HT-29 (cell line): ENCODE measurements at places on chromosomes 3 and 15. TPM values are rescaled to one million over a fixed set of nuclear protein-coding genes. Genes with fewer than 3 reads are reported as not detected.

The CCDC71 gene
- total RNA-seq: 12.4 and 19.5 TPM in 2 replicates

The ETV5 gene
- 25.4 and 39.6 TPM in 2 replicates for total RNA-seq

The CFAP91 gene
- not detected in 2 replicates for total RNA-seq

The ARHGAP11A gene
- 26.4 and 33.9 TPM in 2 replicates for total RNA-seq

The PLSCR1 gene
- total RNA-seq: 83.2 and 83.9 TPM in 2 replicates

The TMEM212 gene
- 0.05 TPM in 1 of 2 replicates, not detected in the other for total RNA-seq

The TGM5 gene
- total RNA-seq: not detected in 2 replicates

The STAC gene
- not detected in 2 replicates for total RNA-seq

DNA sequence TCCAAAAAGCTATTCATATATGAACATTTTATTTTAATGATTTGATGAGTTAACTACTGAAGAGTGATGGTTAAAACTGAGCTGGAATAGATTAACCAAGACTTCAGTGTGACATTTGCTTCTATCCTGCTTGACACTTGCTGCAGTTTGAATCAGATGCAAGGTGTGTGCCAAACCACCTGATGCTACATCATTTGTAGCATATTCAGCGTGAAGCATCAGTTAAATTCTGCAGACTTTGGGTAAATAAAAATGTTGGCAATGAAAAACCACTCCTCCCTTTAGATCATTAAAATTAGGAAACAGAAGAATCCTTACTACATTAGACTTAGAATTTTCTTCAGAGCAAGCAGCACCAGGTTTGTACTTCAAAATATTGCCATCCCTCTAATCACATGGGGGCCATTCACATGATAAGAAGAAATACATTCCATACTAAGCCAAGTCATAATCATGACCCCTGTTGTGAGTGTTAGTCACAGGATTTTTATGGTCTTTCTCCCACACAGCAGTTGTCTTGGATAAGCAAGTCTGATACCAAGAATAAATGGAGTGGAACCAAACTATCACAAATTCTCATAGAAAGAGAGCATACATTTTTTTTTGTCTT is 160.7 kb upstream of the TNIK start:
- no peak for DNase-seq

DNA sequence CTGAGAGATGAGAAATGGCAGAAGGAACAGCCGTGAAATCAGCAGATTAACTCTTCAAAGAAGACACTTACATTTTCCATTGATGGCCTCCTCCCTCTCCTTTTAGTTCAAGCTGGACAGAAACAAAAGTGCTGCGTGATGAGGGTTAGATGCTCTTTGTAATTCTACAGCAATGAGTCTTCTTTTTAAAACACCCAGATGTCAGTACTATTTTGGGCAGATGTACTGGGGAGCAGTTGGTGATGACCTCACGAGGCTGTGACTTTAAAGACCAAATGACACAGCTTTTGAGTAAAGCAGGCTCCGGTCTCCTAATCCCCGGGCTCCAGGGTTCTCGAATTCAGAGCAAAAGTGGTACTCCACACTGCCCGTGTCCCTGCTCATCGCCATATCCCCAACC is 198.2 kb downstream of the SLCO3A1 start:
- no peak for DNase-seq

DNA sequence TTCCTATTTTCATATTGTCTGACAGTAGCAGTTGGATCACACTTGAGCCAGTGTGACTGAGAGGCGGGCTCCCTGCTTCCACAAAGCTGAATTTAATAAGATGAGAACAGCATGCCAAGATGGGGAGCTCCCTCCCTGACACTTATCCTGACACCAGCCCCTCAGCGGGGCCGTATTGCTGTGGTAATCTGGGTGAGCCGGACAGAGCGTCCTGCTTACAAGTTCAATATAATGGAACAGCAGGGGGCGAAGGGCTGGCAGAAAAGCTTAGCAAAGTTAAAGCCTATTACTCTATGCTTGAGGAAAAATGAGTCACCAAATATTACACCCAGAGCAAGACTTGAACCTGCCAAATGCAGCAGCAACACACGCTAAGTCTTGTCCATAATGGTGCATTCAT is 163.8 kb upstream of the CMC1 start:
- DNase-seq: peak; percentile 12

DNA sequence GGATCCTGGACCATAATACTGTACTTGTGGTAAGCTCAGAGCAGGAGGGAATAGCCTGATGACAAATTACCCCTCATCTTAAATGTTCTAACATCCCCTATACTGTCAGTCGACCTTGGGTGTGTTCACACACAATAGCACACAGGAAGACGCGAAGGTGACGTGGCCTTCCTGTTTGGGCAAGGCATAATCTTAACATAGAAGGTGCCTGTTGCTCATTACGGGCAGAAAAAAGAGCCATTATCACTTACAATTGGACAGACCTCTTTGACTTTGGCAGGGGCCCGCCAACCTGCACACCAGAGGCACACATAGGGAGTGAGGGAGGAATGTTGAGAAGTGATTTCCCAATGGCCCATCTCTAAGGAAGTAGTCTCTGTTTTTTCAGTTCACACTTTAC is 144.2 kb downstream of the ANO10 start:
- no peak for DNase-seq

GRCh38 chr15:100759106-100759505 is 120.5 kb upstream of the ALDH1A3 start:
- no peak for DNase-seq

DNA sequence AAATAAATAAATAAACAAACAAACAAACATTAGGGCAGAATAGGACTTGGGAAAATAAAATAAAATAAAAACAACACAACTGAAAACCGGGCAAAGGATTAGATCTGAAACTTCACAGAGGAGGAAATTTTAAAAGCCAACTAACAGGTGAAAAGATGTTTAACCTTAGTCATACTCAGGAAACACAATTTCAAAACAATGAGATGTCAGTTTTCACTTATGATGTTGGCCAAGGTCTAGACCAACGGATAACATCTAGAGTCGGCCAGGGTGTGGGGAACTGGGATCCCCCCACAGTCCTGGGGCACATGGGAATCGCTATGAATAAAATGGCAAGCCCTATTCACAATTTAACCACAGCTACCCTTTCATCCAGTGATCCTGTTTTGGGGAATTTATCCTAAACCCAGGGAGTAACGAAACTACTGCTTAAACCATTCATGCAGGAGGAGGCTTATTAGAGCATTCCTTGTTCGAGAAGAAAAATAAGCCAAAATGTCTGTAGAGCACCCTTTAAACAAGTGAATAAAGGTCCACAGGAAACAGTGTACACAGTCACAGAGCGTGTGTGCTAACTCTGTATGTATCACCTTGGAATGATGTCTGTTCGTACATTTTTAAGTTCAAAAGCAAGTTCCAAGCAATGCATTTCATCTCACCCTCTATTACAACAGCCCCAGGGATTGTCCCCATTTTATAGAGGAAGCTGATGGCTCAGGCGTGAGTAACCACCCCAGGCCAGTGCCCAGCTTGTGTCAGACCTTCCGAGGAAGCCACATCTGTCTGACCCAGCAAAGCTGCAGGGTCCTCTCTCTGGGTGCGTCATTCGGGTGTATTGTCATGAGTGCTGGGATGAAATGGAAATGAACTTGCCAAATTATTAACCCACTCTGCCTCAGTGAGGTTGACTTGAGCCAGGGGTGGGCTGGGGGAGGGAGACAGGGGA is 6.3 kb upstream of the ANPEP start:
- DNase-seq: no peak

DNA sequence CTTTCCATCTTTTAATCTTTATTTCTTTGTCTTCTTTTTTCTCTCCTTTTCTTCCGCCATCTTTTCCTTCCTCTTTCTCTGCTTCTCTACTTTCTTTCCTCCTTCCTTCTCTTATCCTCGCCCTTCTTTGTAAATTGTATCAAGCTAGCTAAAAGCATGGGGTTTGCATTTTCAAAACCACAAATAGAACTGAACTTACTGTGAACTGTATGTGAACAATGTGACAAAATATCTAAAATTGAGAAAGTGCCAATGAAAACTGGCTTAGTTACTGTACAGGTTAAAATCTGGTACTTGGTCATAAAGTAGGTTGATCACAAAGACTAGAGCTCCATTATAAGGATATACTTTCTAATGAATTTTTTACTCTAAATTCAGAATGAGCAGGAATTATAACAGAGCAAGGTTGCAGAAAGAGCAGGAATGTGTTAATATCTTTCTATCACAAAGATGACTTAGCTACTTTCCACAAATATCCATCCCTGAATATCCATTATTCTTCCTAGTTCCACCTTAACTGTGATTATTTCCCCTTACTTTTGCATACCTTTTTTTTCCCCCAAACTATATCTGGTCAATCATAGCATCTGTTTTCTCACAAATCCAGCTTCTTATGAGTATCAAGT is 122.4 kb downstream of the LSAMP start:
- DNase-seq: no peak

DNA sequence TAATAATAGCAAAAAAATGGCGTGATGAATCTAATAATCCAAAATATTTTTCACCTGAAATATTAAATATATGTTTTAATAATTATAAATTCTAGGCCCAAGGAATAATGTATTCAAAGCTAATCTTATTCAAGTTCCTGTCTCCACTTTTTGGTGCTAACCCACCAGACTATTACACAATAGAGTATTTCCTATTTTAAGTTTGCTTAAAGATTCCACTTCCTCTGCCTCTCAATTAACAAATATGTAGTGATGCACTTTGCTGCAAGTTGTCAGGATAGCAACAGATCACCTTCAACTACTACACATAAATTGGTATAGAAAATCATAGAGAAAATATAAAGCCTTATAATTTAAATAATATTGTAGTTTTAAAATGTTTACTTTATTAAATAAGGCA is 467.5 kb downstream of the C3orf38 start:
- no peak for DNase-seq

DNA sequence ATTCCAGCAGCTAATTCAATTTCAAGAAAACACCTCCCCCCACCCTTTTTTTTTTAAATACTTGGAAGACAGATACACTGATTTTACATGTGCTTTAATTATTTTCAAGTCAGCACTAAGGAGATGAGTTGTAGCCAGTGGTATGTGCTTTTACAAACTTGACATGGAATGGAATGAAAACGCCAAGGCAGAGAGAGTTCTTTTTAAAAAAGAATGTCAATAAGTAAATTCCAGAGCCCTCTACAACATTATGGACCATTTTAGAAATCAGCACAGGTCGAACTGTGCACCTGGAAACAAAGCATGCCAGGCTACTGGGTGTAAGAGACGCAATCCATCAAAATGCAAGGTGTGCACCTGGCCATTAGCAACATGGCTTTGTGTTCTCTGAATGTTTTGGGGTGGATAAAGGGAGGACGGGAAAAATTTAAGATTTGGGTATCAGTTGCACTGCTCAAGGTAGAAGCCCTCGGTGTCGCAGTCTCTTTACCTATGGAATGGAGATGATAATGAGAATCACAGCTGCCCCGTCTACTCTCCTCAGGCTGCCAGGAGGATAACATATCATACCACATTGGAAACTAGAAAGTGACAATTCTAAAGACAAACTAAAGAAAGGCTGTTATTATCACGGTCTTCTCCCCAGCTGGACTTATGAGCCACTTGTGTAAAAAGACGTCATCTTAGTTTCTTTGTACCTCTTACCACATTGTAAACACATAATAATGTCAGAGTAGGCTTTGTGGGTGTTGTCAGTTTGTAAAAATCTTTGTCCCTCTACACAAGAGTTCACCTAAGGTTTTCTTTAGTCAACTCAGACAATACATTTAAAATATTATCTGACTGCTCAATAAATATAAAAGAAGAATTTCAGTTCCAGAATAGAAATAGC is 107.4 kb upstream of the PRICKLE2 start:
- no peak for DNase-seq

GRCh38 chr15:55372701-55373440 is 35.3 kb downstream of the CCPG1 start:
- no peak for DNase-seq

GRCh38 chr15:29129926-29130325 is 139.7 kb downstream of the NSMCE3 start:
- DNase-seq: no peak

GRCh38 chr3:63864008-63864964 is 619 bp downstream of the ATXN7 start:
- DNase-seq: peak; percentile 23

DNA sequence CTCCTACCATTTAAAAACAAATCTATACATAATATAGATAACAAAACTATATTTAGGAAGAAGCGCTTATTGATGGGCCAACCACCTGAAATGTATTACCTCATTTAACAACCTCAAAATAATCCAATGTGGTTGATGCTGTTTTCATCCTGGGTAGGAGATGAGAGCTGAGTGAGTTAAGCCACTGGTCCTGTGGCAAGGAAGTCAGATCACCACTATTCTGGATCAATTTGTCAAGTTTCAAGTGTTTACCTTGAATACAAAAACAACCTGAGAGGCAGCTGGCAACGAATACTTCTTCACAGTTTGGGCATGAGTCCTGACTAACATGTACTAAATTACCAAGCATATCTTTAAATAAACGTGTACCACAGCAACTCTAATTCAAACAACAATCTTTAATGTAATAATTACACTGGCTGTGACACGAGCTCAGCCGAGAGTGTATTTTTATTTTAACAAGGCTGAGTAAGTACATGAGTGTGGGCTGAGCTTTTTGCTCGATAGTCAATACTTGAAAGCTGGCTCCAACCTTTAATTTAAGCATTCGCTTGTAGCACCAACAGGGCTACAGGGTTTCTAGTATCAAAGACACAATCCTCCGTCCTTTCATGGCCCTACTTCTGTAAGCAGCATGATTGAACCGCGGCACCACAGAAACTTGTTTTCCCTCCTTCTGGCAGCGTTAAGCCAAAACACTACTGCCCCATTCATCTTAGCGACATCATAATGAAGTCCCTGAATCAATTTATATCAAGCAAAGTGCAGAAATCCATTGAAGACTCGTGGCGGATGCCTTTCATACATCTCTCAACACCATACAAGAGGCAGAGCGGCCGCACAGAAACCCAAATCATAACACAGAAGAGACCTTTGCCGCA is 93.8 kb upstream of the ICE2 start:
- DNase-seq: no peak

GRCh38 chr3:29901097-29901496 is 620.2 kb downstream of the RBMS3 start:
- no peak for DNase-seq

- no peak for DNase-seq
Observed at GRCh38 chr15:44144184-44144583, 50.9 kb downstream of the FRMD5 start.

GRCh38 chr3:53248161-53248560 is 7.7 kb downstream of the TKT start:
- no peak for DNase-seq

DNA sequence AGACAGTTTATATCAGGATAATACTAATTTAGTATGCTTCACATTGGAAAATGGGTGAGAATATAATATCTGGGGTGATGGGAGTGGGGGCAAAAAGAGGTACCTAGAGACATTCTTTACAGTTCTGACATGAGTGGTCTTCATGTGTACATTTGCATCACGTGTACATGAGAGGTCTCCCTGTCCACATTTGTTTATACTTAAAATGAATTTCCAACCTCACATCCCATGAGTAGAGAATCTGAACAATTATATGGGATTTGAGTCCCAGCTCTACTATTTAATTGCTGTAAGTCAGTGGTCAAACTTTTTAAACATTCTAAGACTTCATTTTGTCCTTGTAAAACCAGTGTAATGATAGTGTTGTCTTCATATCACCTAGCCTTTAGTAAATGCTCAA is 408.4 kb downstream of the NAALADL2 start:
- DNase-seq: no peak
